NCI-H1048 (cell line): ENCODE measurements at places on chromosomes 5 and 9.

GRCh38 chr5:102969641-102970040, 150.3 kb downstream of the GIN1 start:
- no peak for DNase-seq

GRCh38 chr5:168162464-168162863, 129.0 kb upstream of the WWC1 start:
- DNase-seq = no peak

- DNase-seq = no peak
Measured at GRCh38 chr9:113857875-113858274, 18.2 kb upstream of the ZNF618 start.

DNA sequence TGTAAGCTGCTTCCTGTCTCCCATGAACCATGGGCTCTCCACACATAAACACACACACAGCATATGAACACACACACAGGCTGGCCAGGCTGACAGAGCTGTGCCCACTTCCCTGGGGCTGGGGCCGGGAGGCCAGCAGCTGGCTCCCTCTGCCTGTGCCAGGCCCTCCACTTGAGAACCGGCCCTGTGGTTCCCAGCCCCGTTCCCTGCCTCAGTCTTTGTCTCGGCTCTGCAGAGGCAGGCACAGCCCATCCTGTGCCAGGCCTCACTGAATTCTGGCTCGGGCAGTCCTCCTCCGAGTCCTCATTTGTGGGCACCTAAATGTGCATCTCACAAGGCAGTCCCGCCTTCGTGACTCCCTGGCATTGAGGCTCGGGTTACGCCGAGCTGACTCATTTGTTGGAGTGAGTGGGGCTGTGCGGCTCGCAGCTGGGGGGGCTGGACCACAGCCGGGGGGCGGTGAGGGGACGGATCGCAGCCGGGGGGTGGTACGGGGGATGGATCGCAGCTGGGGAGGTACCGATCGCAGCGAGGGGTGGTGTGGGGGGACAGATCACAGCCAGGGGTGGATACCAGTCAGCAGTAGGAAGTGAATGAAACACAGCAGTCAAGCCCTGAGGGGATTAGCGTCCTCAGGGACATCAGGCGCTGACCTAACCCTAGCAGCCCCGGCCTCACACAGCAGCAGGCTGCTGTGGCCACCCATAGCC, 72.3 kb downstream of the PSMB7 start:
- DNase-seq = no peak

- no peak for DNase-seq
Measured at GRCh38 chr5:27377626-27378025, 339.2 kb upstream of the CDH9 start.

DNA sequence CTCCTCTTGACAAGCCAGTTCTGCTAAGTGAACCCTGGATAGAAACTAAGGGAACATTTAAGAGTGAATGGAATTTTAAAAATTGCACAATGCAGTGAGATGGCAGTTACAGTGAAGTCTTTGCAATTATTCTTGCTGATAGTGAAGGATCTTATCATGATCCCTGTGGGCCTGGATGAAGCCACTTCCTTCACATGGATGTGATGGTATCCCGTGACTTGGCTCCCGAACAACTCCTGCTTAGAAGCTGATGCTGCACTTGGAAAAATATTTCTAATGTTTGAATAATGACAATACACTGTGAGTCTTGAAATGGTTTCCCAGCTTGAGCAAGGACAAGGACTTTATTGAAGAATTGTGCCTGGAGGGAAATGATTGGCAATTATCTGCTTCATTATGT, 49.2 kb upstream of the NTRK2 start:
- DNase-seq = no peak

DNA sequence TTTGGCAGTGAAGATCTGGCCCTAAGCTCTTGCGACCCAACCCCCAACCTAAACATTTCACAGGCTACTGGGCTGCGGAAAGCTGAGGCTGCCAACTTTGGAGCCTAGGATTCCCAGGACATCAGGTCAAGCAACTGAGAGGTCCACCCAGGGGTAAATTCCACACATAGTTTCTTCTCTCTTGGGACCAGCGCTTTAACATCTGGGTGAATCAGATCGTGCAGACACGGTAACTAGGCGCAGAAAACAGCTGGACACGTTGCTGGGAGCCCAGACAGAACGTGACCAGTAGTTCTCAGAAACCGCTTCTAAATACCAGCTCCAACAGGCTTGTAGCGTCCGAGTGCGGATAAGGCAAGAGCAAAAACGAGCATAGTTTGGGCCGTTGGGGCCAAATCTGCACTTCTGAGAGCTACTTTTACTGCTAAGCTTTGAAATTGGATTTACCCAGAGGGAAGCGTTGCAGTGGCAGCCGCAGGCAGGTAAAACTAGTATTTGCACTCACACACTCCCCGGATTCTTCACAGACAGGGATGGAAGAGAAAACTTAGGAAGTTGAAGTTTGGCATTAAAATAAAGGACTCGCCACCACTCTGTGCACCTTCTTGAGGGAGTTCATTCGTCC, 11.8 kb downstream of the ITGA1 start:
- no peak for DNase-seq

- no peak for DNase-seq
Measured at GRCh38 chr5:158877124-158877581, 222.6 kb downstream of the EBF1 start.

DNA sequence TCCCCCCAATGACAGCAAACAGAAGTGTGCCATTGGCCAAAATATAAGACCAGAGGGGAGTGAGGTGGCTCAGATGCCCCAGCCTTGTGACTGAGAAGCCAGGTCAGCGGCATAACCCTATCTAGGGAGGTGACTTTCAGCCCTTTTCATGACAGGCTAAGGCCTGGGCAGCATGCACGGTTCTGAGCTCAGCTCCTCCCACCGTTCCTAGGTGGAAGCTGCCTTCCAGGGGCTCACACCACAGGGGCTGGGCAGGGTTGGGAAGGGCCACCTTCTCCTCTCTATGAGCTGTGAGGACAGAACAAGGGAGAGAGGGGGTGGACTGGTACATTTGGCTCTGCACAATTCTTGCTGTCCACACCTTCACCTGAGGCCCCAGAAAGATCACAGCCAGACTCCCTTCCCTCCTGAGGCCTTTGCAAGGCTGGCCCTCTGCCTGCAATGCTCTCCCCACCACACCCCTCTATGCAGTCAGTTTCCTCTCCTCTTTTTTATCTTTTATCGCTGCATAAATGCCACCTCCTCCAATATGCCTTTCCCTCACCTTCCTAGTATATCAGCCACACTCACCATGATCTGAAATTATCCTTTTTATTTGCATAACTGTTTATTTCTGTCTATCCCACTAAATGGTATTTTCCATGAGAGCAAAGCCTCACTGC, 5.1 kb upstream of the EGR1 start:
- no peak for DNase-seq

GRCh38 chr5:39426746-39427105, 1.9 kb upstream of the DAB2 start:
- DNase-seq = no peak

DNA sequence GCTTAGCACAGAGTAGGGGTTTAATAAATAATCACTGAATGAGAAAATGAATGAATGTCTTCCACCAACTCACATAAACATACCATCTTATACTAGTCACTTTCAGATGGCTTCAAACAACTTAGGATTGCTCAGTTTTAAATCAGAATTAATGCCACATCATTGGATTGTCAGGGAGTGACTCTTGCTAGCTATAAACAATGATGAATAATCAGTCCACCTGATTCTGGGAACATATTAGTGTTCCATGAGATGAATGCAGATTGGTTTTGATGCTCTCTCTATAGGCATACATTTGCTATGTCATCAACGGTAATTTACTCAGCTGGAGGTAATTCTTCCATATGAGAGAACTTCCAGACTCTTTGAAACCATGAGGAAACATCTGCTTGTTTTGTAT, 97.4 kb downstream of the CDH9 start:
- no peak for DNase-seq

DNA sequence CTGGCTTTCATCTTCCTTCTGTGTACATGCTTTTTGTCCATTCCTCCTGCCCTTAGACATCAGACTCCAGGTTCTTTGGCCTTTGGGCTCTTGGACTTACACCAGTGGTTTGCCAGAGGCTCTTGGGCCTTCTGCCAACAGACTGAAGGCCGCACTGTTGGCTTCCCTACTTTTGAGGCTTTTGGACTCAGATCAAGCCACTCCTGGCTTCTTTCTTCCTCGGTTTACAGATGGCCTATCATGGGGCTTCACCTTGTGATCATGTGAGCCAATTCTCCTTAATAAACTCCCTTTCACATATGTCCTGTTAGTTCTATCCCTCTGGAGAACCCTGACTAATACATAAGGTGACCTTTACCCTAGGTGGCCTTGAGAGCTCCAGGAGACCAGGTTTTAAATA, 189.1 kb upstream of the CCNG1 start:
- DNase-seq = no peak

- no peak for DNase-seq
Measured at GRCh38 chr5:159319832-159320231, 10.5 kb downstream of the IL12B start.

- DNase-seq = no peak
Measured at GRCh38 chr9:37801287-37801850, 772 bp downstream of the DCAF10 start.

- no peak for DNase-seq
Measured at GRCh38 chr9:113309204-113309813, 6.1 kb upstream of the RNF183 start.

DNA sequence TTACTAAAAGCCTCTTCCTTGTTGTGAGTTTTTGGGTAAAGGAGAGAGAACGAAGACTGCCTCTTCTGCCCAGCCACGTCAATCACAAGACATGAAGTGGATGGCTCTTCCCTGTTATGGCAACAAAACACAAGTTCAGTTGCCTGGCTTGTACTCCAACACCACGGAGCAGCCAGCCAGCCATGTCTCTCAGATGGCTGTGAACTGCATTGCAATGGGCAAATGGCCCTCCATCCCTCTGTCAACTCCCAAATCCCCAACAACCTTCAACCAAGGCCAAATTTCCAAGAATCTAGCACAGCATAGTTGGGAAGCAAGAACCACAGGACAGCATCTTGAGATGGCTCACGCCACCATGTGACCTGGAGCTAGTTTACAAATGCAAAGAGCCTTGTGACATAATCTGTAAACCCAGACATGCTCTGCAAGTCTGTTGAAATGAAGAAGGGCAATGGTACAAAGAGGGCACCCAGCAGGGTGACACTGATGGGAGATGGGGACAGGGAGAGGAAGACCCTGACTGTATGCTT, 53.9 kb downstream of the ZNF366 start:
- DNase-seq = no peak

DNA sequence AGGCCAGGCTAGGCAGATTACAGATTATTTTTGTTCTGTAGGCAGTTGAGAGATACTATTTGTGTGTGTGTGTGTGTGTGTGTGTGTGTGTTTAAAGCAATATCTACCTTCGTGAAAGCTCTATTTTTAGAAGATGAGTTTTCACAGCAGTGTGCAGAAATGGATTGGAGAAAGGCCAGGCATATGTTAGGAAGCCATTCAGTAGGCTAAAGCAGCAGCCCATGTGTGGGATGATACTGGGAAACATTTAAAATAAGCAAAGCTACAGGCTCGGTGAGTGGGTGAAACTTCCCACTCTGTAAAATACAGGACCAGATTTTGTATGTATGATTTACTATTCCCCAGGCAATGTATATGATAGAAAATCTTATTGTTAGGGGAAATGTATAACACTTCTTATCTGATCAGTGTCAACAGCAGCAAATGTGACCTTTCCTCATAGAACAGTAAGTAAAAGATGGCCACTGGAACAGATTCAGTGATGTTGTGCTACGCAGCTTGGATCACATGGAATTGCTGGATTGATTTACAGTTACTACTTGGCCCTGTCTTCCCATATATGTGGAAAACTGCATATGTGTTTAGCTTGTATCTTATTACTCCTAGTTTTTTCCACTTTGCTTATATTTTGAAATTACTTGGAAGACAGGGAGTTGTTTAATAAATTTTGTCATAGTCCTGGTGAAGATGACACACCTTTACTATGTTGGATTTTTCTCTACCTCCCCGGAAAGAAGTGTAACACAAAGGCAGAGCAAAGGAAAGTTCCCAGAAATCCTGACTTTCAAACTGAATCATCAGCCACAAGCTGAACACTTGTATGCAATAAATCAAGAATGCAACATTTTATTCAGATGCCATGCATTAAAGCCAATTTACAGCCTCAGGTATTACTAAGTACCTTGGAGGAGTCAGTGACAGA, 1077.7 kb upstream of the SEMA6A start:
- DNase-seq = no peak

GRCh38 chr9:112866662-112867274, 23.9 kb downstream of the SLC46A2 start:
- no peak for DNase-seq

GRCh38 chr5:159978358-159978757, 30.6 kb upstream of the TTC1 start:
- no peak for DNase-seq

- DNase-seq = no peak
Measured at GRCh38 chr5:23994581-23995370, 487.4 kb downstream of the PRDM9 start.

- DNase-seq = no peak
Measured at GRCh38 chr5:72507231-72507906, at the start of gene ZNF366. Gene ZNF366, minus strand, starts transcription at chr5:72507410. Its CDS starts 45,914 bp downstream, at chr5:72461496.

GRCh38 chr9:114186605-114187289, 31.4 kb downstream of the COL27A1 start:
- DNase-seq = no peak

DNA sequence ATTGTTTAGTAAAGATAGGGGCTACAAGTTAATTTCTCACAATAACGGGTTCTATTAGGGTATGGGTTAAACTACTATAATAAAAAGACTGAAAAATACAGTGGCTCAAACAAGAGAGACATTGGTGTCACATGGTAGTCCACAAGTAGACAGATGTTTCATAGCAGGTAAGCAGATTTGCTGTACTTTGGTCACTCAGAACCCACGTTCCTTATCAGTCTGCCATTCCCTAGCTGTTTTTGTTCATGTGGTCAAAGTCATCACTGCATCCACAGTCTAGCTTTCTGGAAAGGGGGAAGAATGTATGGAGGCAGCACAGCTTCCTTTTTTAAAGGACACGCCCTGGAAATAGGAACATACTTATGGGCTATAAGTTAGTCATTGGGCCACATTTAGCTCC, 73.0 kb downstream of the SLC12A2 start:
- DNase-seq = no peak

- DNase-seq = no peak
Measured at GRCh38 chr9:23774266-23774665, 51.8 kb downstream of the ELAVL2 start.

DNA sequence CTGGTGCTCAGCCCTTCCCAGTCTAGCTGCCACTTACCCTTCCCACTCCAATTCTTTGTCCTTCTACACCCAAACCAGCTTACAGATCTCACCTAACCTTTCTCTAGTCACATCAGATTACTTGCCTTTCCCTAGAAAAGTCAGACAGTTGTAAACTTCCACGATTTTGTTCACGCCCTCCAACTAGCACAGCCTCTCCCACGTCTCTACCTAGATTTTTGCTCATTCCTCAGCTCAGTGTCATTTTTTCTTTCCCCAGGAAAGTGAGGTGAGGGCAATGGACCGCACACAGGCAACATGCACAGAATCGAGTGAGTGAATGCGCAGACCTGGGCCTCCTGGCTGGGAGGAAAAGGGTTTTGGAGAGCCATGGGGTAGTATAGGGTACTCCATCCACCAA, 20.9 kb upstream of the PRUNE2 start:
- no peak for DNase-seq

- DNase-seq = no peak
Measured at GRCh38 chr5:42988568-42988967, 51.6 kb downstream of the ANXA2R start.
